Bronchial epithelial cell (primary cell): ENCODE measurements at places on chromosomes 2 and 18.
A peak's percentile ranks its signal among the peaks of the same experiment; 100 is the strongest.

DNA sequence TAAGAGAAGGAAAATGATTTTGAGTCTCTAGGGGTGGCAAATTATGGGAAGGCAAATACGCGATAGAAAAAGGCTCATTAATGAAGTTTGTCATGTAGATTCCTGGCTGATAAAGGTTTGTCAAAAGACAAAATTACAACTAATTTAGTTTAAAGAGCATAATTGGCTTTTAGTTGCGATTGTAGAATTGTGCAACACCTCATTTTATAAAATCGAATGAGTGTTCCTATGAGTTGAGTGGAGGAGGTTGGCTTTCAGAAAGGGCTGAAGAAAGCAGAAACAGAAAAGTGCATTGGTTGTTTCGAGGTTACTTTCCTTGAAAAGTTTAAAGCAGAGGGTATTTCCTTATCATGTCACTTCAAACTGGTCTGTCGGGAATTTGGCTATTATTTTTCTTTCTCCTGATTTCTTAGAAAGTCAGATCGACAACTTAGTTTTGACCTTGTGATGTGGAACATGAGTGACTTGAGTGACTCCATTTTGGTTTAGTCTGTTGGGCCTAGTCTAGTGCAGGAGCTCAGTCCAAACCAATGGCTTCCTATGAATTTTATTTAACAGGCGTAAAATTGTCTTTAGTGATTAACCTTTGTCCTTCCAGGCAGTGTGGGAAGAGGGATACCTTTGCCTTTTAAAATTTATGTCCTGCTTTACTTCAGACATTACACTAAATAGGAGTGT is 2.2 kb upstream of the PCYOX1 start:
- no peak for DNase-seq

DNA sequence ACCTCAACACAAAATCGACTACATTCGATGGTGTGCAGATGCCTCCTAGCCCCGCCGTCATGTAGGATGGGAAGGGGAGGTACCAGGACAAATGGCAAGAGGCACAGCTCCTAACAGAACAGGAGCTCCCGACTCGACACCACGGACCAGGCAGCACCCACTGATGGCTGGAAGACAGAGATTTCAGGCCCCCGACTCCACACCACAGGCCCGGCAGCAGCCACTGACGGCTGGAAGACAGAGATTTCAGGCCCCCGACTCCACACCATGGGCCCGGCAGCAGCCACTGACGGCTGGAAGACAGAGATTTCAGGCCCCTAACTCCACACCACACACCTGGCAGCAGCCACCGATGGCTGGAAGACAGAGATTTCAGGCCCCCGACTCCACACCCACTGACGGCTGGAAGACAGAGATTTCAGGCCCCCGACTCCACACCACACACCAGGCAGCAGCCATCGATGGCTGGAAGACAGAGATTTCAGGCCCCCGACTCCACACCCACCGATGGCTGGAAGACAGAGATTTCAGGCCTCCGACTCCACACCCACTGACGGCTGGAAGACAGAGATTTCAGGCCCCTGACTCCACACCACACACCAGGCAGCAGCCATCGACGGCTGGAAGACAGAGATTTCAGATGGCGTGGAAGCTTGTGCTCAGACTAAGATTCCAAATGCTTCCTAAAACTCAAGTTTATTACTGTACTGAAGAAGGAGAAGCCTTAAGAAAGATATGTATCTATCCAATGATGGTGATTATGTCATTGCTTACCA is 135.5 kb downstream of the EIPR1 start:
- DNase-seq, result no peak

- peak; percentile 29 for DNase-seq
These were observed 82.1 kb downstream of the BIN1 start for GRCh38 chr2:127024769-127025358.

DNA sequence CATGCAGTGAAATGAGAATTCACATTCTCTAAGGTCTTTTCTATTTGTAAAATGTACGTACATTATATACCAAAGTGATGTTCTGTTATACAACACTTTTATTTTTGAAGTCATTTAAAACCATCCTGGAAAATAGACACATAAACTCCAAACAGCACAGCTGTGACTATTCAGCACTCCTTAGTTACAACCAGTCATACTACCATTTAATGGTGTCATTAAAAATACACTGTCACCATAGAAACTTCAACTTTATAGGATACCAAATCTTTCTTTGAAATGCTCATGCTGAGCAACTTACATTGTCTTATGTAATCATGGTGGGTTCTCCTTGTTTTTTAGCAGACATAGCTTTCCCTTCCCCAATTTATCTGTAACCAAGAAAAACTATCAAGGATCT is 85.3 kb downstream of the METTL4 start:
- DNase-seq, result no peak

- no peak for DNase-seq
These were observed 379.3 kb downstream of the CTNNA2 start for GRCh38 chr2:79892123-79892522.

- no peak for DNase-seq
These were observed 22.2 kb upstream of the NT5C1B start for GRCh38 chr2:18611604-18612003.

DNA sequence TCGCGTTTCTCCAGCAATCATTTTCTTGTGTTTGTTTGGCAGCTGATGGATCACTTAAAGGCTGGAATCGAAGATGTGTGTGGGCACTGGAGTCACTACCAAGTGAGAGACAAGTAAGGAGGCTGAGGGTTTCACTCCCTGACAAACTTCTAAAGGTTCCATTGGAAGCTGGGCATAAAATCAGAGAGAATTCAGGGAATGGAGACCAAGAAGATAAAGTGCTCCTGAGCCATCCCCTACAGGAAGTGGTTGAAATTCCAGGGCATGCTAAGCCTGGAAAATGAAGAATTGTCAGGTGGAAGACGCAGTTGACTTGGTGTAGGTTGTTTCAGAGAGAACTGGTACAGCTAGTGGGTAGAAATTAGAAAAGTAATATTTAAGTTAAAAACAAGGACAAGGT is 39.1 kb downstream of the SLC9A4 start:
- no peak for DNase-seq

- no peak for DNase-seq
These were observed 361.0 kb upstream of the NT5C1B start for GRCh38 chr2:18950361-18950851.

GRCh38 chr2:68837164-68837860 is 33.9 kb downstream of the BMP10 start:
- peak; percentile 40 for DNase-seq

- DNase-seq, result peak; percentile 52
These were observed 29.4 kb upstream of the RNF149 start for GRCh38 chr2:101337877-101338276.

DNA sequence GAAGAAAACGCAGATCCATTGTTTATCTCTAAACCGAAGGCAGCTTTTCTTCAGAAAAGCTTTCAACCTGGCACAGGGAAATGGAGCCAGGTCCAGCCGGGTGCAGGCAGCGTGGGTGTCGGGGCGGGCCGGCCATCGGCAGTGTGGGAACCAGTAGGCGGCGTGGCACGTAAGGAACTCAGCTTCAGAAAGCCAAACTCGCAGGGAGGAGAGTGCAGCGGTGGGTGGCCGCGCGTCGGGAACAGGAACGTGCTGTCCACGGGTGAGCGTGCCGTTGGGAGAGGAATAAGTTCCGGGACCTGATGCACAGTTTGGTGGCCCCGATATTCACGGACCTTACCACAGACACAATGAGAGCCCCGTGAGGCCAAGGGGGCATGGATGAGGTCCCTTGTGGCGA is 270.4 kb downstream of the TWIST2 start:
- DNase-seq, result no peak

GRCh38 chr2:109721626-109722025 is 72.5 kb upstream of the RGPD5 start:
- DNase-seq, result no peak

- peak; percentile 18 for DNase-seq
These were observed 94.0 kb upstream of the ACVR1C start for GRCh38 chr2:157722580-157723234.

GRCh38 chr2:233413559-233414272 is 59.4 kb downstream of the DGKD start:
- DNase-seq, result peak; percentile 85

- DNase-seq, result peak; percentile 60
These were observed 68.2 kb downstream of the ZSWIM2 start for GRCh38 chr2:186780701-186781316.

DNA sequence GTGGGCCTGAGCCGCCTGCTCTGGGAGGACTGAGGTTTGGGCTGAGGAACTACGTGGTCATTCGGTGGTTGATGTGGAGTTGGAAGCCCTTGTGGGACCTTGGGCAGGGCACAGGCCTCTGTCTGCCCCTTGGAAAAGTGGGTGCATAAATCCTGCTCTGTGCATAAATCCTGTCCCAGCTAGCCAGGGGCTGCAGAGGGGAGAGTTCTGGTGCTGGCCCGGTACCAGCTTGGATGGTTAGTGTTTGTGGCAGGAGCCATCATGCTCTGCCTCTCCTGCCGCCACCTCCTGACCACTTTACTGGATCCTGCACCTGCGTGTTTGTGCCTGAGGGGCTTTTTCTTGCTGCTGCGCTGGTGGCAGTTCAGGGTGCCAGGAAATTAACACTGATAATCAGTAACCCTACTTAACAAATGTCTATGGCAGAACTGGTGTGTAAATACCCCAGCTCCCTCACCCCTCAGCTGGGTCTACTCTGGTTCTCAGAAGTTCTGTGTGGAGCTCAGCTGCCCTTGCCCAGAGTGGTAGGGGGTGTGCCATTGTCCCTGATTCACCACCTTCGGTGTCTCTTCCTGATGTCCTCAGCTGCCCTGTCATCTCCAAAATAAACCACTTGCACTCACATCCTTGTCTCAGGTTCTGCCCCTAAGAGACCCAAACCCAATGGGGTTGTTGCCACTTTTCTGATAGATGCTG is 156.8 kb downstream of the GLI2 start:
- no peak for DNase-seq

GRCh38 chr2:154386186-154386585 is 312.3 kb upstream of the KCNJ3 start:
- no peak for DNase-seq

DNA sequence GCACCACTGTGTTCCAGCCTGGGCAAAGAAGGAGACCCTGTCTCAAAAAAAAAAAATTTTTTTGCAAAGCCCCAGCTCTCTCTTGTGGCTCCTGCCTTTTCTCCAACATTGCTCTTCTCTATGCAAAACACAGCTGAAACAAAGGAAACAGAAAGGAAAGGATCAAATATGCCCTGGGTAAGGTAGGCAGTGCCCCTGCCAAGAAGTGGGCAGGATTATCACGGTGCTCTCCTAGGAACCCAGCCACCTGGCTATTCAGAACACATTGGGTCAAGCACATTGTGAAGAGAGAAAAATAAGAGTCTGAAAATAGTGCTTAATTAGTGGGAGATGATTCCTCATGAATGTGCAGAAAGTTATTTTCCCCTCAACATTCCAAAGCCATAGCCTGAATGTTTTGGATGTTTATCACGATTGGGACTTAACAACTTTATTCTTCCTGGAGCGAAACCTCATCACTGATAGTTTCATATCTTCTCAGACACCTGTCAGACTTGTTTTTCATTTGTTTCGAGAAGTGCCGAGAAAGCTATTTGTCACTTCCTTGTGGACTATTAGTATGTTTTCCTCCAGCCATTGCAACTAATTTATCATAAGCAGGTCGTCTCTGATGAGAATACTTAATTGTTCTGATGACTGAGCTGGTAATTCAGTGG is 42.7 kb upstream of the RPL31 start:
- DNase-seq, result peak; percentile 41

DNA sequence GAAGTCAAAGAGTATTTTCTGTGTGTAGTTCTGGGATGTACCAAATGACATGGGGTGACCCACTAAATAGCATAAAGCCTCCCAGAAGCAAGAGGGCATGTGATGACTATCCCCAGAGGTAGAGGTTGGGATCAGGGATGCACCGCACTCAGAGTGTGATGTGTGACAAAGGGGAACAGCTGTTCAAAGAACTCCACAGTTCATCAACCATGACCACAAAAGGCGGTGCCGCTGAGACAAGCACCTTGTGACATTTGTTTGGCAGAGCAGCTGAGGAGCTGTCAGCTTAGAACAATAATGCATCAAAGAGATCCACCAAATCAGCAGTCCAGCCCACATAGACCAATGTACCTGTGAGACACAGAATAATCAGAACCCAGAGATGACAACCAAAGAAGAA is 81.3 kb downstream of the VWC2L start:
- DNase-seq, result no peak

- DNase-seq, result peak; percentile 74
These were observed 37.0 kb downstream of the ROCK1 start for GRCh38 chr18:21074336-21075323.

GRCh38 chr18:78903436-78904178 is 76.0 kb upstream of the SALL3 start:
- no peak for DNase-seq

GRCh38 chr2:160306985-160307384 is 106.9 kb upstream of the ITGB6 start:
- DNase-seq, result no peak
